ENCODE measurements at places on chromosomes 7 and 10.

- DNase-seq: no peak
These were observed 67.0 kb upstream of the CFAP46 start for GRCh38 chr10:133009218-133009950.

DNA sequence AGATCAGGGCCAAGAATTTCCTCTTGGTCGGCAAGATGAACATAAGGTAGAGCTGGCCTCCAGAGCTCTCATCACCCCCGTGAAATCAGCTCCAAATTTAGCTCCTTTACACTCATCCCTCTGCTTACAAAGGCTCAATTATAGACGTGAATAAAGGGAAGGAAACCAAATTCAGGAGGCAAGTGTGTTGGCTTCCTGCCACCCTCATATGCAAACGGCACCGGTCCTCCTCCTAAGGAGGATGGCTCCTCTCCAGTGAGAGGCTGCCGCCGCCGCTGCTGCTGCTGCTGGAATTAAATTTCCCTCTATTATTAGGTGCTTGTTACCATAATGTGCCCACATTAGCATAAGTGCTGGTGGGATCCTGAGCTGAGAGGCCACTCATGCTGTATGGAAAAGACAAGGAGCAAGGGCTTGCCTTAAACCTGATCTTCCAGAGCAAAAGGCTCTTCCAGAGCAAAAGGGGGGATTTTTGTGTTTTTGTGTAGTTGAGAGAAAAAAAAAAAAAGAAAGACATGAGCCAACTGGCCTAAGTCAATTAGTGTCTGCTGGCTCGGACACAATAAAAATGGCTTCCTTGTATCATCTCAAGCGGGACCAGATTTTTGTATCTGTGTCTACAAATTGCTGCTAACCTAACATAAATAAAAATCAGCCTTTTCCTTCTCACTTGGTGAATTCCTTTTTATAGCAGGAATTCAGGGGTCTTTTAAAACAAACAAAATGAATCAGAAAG, 68.4 kb downstream of the CDHR3 start:
- no peak for DNase-seq

DNA sequence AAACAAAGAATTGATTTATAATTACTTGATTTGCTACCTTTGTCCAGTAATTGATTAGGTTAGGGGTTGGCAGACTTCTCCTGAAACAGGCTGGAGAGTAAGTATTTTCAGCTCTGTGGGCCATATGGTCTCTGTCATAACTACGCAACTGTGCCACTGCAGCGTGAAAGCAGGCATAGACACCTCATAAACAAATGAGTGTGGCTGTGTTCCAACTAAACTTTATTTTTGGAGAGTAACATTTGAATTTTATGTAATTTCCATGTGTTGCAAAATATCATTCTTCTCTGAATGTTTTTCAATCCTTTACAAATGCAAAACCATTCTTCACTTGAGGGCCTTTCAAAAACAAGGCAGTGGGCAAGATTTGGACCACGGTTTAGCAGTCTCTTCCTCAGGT, 76.9 kb downstream of the GALNT17 start:
- no peak for DNase-seq

GRCh38 chr7:1520539-1521234, 9.8 kb upstream of the MAFK start:
- DNase-seq: peak; percentile 45

- DNase-seq: peak; percentile 60
These were observed 9.2 kb downstream of the ZNF800 start for GRCh38 chr7:127383123-127383835.

- DNase-seq: no peak
These were observed 36.9 kb upstream of the DOCK1 start for GRCh38 chr10:126868371-126868770.

DNA sequence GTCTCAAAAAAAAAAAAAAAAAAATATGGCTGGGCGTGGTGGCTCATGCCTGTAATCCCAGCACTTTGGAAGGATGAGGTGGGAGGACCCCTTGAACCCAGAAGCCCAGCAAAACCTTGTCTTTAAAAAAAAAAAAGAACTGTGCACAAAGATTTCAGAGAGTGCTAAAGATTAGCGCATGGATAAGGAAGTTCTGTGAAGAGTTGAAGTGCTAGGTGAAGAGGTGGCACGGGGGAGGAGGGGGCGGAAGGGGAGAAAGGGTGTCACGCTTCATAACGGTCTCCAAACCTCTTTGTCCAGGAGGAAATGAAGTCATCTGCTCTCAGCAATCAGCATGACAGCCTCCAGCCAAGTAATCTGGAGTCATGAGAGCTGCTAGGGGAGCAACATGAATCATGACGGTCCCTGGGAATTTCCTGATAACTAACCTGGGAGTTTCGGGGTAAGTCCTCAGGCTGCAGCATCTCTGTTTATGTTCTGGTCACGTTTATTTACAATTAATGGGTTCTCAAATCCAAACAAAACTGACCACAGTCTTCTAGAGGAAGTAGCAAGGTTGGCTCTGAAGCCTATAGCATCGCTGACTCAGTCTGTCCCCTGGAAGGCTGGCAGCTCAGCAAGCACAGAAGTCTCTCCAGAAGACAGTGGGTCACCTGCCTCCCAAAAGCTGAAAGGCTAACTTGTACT, 1.9 kb upstream of the PLAU start:
- peak; percentile 99 for DNase-seq
